ENCODE measurements at places on chromosomes 11 and 22. TPM values are rescaled to one million over a fixed set of nuclear protein-coding genes. Genes with fewer than 3 reads are reported as not detected.

SCGB2A2 gene
- total RNA-seq: not detected

CALCB gene
- not detected for total RNA-seq

MMP7 gene
- total RNA-seq: not detected

KCNQ1OT1 gene
- 6.8 TPM for total RNA-seq

BAIAP2L2 gene
- total RNA-seq: not detected

C11orf97 gene
- not detected for total RNA-seq

MTMR3 gene
- total RNA-seq: 38.6 TPM

RAB3IL1 gene
- total RNA-seq: 9.4 TPM

ZC3H7B gene
- 20.4 TPM for total RNA-seq

HORMAD2 gene
- total RNA-seq: not detected

NPAS4 gene
- under 0.01 TPM for total RNA-seq

C11orf86 gene
- not detected for total RNA-seq

MS4A4E gene
- not detected for total RNA-seq

LAYN gene
- 11.0 TPM for total RNA-seq

UBQLNL gene
- under 0.01 TPM for total RNA-seq

CPSF7 gene
- total RNA-seq: 17.7 TPM

DGAT2 gene
- 19.3 TPM for total RNA-seq

BDNF gene
- total RNA-seq: 1.0 TPM

SMIM38 gene
- under 0.01 TPM for total RNA-seq

CECR2 gene
- 8.9 TPM for total RNA-seq

CCDC87 gene
- total RNA-seq: not detected

PTPMT1 gene
- total RNA-seq: 18.8 TPM

TBX10 gene
- total RNA-seq: not detected

A4GALT gene
- 18.3 TPM for total RNA-seq

OSM gene
- total RNA-seq: 0.52 TPM

CASTOR1 gene
- total RNA-seq: 2.6 TPM

CYP2D6 gene
- total RNA-seq: not detected

OR52I2 gene
- total RNA-seq: not detected

OAF gene
- 13.6 TPM for total RNA-seq

CEP164 gene
- 21.4 TPM for total RNA-seq

SHANK2 gene
- total RNA-seq: 2.6 TPM

DRICH1 gene
- 0.52 TPM for total RNA-seq

RBMXL2 gene
- total RNA-seq: not detected

KRTAP5-8 gene
- total RNA-seq: not detected

SLC16A8 gene
- 1.0 TPM for total RNA-seq

Data from skeletal muscle tissue (tissue), 5 donors.